ENCODE measurements at places on chromosomes 12 and 14.

GRCh38 chr14:93706360-93706955 is 81.8 kb downstream of the PRIMA1 start:
- no peak for DNase-seq

DNA sequence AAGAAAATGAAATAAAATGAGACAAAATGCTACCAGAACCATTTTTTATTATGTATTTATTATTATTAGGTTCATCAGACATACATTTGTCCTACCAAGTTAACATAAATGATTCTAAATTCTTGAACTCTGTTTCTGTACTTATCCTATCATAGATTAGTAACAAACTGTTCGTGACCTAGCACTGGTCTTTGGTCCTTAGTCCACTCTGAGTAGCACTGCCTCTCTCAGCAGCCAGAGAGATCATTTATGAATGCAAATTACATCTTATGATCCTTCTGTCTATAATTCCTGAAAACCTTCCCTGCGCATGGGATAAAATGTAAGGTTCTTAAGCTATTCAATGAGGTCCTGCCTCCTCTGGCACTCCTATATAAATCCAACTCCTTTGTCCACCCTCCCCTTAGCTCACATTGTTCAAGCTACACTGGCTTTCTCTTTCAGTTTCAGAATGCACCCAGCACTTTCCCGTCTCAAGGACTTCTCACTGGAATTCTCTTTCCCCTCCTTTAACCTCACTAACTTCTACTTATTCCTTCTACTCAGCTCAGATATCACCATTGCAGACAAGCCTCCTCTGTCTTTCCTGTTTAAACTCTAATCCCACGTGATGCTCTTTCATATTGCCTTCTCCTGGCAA is 17.1 kb downstream of the PDZRN4 start:
- DNase-seq: no peak

- no peak for DNase-seq
Measured at GRCh38 chr12:4056910-4057845, 184.0 kb upstream of the PARP11 start.

GRCh38 chr14:74963705-74964271 is 8.4 kb upstream of the PGF start:
- no peak for DNase-seq

GRCh38 chr12:53703756-53704155 is 23.5 kb downstream of the CALCOCO1 start:
- no peak for DNase-seq
